GM04503 (cell line): ENCODE measurements at places on chromosomes 2 and 18.
A peak's percentile ranks its signal among the peaks of the same experiment; 100 is the strongest.

DNA sequence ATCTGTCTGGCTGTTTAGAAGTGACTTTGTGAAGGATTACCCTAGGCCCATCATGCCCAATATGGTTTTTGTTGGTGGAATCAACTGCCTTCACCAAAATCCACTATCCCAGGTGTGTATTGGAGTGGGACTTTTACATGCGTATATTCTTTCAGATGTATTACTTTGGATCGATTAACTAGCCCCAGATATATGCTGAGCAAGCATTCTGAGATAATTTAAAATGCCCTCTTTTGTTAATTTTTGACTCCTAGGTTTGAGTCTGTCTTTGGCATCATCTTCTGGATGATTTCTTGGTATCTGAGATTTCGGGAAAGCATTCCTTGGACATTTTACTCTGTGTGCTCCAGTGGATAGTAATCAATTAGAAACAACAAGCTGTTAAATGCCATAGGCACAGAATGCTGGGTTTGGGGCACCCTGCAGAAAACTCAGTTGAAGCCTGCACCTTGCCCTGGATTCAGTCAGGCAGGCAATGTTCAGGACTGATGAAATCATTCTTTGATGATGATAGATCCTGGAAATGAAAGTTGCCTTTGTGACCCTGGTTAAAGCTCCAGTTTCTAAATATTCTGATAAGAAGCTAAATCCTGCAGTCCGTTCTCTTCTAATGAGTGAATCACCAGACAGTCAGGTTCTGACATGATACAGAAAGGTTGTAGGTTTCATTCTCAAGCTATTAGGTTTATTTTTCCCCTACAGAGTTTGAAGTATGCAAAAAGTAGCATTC lies 1.1 kb downstream of the UGT1A1 start:
- DNase-seq = no peak

GRCh38 chr2:4618141-4618540 lies 914.8 kb downstream of the DCDC2C start:
- no peak for DNase-seq

GRCh38 chr2:111967018-111967417 lies 68.6 kb downstream of the MERTK start:
- no peak for DNase-seq

- no peak for DNase-seq
Observed at GRCh38 chr2:217167531-217167930, 307.7 kb upstream of the TNP1 start.

GRCh38 chr18:36449451-36449850 lies 151.9 kb downstream of the FHOD3 start:
- no peak for DNase-seq

DNA sequence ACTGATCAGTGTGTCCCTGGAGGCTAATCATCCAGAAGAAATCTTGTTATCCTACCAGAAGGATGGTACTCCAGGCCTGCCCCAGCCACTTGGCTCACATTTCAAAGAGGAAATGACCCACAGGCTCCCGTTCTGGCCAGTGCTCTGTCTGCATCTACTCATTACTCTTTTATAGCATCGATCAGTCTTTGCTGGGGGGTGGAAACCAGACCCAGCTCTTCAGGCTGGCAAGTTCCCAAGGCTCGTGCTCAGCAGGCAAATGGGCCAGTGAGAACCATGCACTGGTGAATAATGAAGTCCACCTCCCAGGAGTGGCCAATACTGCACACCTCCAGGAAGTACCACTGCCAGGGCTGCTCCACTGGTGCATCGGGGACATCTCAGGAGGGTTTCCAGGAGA lies 38.8 kb downstream of the DNER start:
- no peak for DNase-seq

DNA sequence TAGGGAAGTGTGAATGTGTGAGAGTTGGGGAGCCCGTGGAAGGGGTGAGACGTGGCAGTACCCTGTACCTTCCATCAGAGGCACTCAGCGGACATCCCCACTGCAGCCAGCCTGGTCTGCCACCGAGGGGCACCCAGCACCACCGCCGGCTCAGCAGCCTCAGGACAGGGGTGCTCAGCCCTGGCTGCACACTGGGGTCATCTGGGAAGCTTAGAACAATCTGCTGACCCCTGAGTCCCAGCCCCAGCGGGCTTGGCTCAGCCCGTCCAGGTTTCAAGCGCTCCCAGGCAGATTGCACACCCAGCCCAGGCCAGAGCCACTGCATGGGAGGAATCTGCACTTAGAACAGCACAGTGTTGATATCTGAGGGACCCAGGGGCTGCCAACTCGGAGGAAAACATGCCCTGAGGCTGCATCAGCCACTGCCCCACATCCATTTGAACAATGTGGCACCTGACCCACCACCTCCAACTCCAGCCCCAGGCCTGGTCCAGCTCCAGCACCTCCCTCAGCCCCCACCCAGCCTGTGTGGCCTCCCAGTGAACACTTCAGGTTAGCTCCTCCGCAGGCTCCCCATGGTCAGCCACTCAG lies 147.1 kb upstream of the OTOS start:
- DNase-seq = no peak

DNA sequence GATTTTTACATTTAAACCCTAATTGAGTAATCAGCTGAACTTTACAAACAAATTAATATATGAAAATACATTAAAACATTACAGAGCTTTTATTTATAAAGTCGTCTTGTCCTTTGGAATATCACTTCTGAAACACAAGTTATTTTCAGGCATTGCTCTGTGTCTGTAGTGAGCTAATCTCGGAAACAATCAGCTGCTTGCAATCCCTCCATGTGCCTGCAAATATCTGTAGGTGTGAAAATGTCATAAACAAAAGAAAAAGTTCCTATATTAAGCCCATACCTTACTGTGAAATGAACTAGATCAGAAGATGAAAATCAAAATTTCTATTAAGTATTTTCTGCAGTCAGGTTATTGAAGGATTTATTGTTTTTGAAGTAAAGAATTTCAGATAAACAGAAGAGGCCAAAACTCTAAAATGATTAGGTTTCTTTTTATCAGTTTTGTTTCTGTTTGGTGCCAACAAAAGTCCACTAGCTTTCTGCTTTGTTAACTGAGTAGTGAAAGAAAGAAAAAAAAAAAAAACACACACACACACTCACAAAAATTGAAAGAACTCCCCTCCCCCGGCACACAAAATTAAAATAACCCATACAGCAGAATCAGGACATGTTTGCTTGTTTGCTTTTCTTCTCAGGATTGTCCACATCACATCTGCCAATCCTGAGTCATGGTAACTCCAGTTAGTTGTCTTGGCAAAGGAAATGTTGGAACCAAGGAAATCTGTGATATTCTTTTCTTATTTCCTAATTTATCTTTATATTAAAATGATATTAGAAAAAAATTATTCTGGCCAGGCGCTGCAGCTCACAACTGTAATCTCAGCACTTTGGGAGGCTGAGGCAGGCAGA lies 627.0 kb upstream of the SLC39A10 start:
- no peak for DNase-seq

DNA sequence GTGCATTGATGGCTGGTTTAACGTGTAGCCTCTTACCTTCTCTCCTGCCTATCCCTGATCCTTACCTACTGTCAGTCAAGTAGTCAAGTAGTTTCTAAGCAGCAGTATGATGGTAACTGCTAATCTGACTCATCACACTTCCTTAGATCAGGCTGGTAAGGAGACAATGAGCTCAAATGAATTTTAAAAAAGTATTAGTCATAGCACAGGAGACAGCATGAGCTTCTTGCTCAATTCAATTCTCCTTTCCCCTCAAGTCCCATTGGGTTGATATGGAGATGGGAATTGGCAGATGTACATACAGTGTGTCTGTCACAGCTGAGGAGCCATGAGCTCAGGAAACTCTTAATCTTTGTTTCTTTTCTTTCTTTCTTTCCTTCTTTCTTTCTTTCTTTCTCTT lies 799.7 kb downstream of the LRP1B start:
- peak; percentile 27 for DNase-seq
